ENCODE measurements at places on chromosomes 16 and 17.
A peak's percentile ranks its signal among the peaks of the same experiment; 100 is the strongest.

GRCh38 chr17:812638-813204, 30.6 kb downstream of the MRM3 start:
- ATAC-seq, result no peak

GRCh38 chr17:8133399-8133798, 9.5 kb upstream of the HES7 start:
- no peak for ATAC-seq

DNA sequence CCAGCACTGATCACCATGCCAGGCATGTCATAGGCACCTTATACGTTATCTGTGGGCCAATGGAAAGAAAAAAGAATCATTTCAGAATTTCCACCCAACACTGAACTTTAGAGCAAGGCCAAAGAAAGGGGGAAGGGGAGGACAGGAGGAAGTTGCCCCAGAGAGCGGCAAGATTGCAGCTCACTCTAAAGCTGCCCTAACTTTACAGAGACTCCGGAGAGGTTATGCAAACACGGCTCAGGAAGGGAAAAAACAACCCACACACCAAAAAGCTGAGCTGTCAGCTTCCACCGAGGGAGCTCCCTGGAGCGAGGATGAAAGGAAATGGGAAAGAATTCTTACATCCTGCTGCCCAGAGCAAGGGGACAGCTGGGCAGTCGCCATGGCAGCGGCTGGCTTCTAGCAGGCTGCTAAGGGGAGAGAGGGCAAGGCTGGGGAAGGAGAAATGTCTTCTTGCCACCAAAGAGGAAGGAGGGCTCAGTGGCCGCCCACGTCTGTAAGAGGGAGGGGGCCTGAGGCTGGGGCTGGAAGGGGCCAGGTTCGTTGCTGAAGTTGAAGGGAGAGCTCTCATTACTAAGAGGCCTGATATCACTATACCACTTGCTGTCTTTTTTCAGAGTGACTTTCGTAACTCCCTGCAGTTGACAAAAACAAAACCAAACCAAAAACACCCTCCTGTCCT, 18.2 kb downstream of the COTL1 start:
- peak; percentile 60 for ATAC-seq

GRCh38 chr17:7709031-7709430, 4.0 kb downstream of the EFNB3 start:
- ATAC-seq, result no peak

DNA sequence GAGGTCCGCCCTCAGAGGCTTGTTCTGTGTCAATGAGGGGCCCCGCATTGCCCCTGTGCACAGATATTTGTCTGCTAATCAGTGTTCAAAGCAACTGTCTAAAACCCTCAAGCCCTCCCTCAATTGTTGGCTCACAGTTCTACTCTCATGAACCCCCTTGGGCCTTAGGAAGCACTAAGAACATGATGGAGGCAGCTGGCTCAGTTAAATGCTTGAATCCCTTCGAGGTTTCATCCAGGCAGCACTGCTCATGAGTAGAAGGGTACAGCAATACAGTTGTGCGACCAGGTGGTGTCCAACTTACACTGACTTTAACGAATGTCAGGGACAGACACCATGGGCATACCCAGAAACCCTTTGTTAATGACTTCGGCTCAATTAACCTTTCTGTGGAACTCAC, 89.2 kb upstream of the WSCD1 start:
- ATAC-seq, result no peak

DNA sequence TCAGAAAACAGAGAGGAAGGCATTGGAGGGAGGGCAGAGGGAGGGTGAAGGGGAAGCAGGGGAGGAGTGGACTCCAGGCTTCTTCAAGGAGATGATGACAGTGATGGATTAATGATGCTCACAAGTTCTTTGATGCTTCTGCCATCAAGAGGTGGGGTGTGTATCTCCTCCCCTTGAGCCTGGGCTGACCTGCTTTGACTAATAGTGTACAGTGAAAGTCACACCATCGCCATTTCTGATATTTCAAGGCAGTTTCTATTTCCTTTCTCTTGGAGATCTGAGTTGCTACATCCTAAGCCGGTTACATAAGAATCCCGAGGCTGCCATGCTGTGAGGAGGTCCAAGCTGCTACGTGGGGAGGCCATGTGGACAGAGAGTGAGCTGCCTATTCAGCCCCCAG, 312.5 kb downstream of the MAF start:
- ATAC-seq, result no peak

- no peak for ATAC-seq
These were observed 67.6 kb upstream of the RBBP6 start for GRCh38 chr16:24471561-24472350.

- ATAC-seq, result no peak
These were observed 20.0 kb downstream of the GLG1 start for GRCh38 chr16:74586948-74587347.

- ATAC-seq, result no peak
These were observed 1.1 kb downstream of the GAS7 start for GRCh38 chr17:10197362-10197720.

- no peak for ATAC-seq
These were observed 602.6 kb downstream of the KCNJ2 start for GRCh38 chr17:70771804-70772386.

GRCh38 chr17:81991684-81992305, 14.4 kb downstream of the ASPSCR1 start:
- ATAC-seq, result peak; percentile 73

- no peak for ATAC-seq
These were observed 50.8 kb downstream of the TBC1D16 start for GRCh38 chr17:79984877-79985276.
